ENCODE measurements at places on chromosomes 6 and 20.

- DNase-seq = no peak
Measured at GRCh38 chr20:62647521-62648317, 5.4 kb downstream of the SLCO4A1 start.

GRCh38 chr6:114030767-114031166 lies 59.8 kb upstream of the HDAC2 start:
- DNase-seq = no peak

DNA sequence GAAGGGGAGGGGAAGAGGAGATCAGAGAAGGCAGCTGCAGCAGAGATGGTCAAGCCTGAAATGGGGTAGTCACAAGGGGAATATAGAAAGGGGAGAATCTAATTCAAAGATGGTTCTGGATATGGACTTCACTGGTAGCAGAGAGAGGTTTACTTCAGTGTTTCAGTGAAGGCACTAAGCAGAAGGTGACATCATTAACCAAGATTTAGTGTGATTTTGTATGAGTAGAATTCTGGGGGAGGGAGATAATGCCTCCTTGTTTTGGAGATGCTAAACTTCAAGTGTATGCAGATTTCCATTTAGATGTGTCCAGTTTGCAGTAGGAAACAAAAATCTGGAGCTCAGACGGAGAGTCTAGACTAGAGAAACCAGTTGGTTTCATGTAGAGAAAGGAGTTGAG lies 13.1 kb downstream of the SIM1 start:
- no peak for DNase-seq

DNA sequence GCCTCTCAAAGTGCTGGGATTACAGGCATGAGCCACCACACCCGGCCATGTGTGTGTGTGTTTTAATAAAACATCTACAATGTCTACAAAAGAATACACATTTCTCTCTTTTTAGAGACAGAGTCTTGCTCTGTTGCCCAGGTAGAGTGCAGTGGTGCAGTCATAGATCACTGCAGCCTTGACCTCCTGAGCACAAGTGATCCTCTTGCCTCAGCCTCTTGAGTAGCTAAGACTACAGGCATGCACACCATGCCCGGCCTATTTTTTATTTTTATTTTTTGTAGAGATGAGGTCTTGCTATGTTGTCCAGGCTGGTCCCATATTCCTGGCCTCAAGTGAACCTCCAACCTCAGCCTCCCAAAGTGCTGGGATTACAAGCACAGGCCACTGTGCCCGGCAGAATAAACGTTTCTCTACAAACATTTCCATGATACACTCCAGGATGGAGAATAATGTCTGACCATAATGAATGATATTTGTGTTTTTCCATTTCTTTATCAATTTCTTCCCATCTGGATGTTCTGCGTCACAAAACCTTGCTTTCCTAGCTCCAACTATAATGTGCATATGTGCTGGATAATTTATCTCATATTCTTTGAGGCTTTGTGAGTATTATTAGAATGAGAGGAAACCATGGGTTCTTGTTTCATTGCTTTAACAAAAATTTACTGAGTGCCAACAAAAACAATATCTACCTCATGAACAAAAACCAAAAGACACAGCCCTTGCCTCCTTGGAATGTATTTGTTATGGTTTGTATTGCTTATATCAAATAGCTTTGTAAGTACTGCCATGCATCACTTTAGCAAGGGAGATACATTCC lies 28.6 kb upstream of the CCN2 start:
- DNase-seq = peak; percentile 98

GRCh38 chr20:8983478-8984345 lies 85.2 kb upstream of the PLCB4 start:
- DNase-seq = no peak

GRCh38 chr20:25044261-25044560 lies 13.7 kb downstream of the ACSS1 start:
- DNase-seq = no peak

GRCh38 chr6:30041821-30042220 lies 19.2 kb upstream of the POLR1H start:
- DNase-seq = peak; percentile 22

DNA sequence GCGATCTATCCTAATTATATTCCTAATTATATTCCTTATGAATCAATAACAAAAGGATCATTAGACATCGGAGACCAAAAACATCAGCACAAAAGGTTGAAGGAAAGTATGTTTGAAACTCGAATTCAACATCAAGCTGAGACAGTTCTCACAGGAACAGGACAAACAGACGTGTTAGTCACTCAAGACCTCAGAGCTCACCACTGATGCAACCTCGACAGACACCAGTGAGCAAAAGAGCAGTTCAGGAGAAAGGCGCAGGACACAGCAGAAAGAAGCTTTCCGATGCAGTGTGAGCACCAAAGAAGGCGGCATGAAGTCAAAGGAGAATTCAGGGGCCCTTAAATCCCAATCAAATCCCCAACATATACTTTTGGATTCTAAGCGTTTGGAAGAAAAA lies 6.3 kb upstream of the RAMACL start:
- peak; percentile 96 for DNase-seq

GRCh38 chr20:56945057-56945456 lies 316.0 kb downstream of the TFAP2C start:
- no peak for DNase-seq

- DNase-seq = no peak
Measured at GRCh38 chr6:29917857-29918256, 24.5 kb upstream of the HLA-A start.
